Activated T-helper 1 cell treated with anti-CD3 and anti-CD28 coated beads, Interleukin-12 subunit alpha, Interleukin-12 subunit beta, Interleukin-2, Interleukin-4 antibody, amounts not matched to agents 30 ng/mL and 10 ng/mL and 1 ng/mL, durations not matched to agents 14 hours and 24 hours and 36 hours (primary cell): ENCODE measurements at places on chromosomes 5 and 9.

GRCh38 chr9:83584995-83585394, 37.9 kb upstream of the IDNK start:
- H3K4me1 ChIP-seq, result no peaks in the 10 kb centered on the region
- DNase-seq, result no peak
- H3K27me3 ChIP-seq, result no peaks in the 10 kb centered on the region
- no peak overlapping the region for H3K4me3 ChIP-seq
- no peaks in the 10 kb centered on the region for H3K36me3 ChIP-seq

DNA sequence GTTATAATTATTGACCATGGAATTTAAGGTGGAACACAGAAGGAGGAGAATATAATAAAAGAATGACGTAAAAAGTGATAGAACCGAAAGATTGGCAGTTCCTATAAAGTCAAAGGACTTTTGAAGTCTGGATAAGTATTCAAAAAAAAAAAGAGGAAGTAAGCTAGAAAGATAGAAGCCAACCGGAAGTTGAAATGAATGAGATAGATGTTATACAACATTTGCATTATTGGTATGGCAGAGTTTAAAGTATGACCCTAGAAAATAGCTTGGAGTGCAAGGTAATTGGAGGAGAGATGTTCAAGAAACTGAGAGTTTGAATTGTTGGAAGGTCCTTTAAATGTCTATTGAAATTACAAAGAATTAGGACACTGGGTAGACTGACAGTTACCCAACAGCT, 293.6 kb downstream of the FER start:
- no peaks in the 10 kb centered on the region for H3K4me1 ChIP-seq
- no peak for DNase-seq
- H3K36me3 ChIP-seq, result no peaks in the 10 kb centered on the region
- H3K4me3 ChIP-seq, result no peak overlapping the region
- no peaks in the 10 kb centered on the region for H3K27me3 ChIP-seq

- peaks cover 2% of the 10 kb centered on the region for H3K27me3 ChIP-seq
- DNase-seq, result peak; percentile 42
- H3K27ac ChIP-seq, result peak overlapping the region; percentile 99
Observed at GRCh38 chr9:133347515-133347984, 381 bp downstream of the MED22 start.

GRCh38 chr9:84153885-84154284, 173.3 kb downstream of the RMI1 start:
- no peaks in the 10 kb centered on the region for H3K36me3 ChIP-seq
- no peaks in the 10 kb centered on the region for H3K4me1 ChIP-seq
- peaks cover 16% of the 10 kb centered on the region for H3K27me3 ChIP-seq
- no peak for DNase-seq
- no peak overlapping the region for H3K27ac ChIP-seq

- no peaks in the 10 kb centered on the region for H3K4me1 ChIP-seq
- no peak overlapping the region for H3K4me3 ChIP-seq
- no peaks in the 10 kb centered on the region for H3K36me3 ChIP-seq
- no peak for DNase-seq
Observed at GRCh38 chr9:90485028-90485427, 157.6 kb downstream of the DIRAS2 start.

DNA sequence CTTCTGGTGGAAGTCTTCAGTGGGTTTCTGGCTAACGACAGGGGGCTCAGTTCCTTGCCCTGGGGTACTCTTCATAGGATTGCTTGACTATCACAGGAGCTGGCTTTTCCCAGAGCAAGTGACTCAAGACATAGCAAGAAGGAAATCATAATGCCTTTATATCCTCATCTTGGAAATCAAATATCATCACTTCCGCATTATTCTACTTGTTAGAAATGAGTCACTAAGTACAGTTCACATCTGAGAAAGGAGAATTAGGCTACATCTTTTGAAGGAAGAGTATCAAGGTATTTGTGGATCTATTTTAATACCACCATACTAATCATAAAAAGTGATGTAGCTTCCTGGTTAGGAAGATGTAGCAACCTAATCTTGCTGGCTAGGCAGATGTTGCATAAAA, 148.2 kb upstream of the RAI14 start:
- no peak overlapping the region for H3K4me3 ChIP-seq
- no peaks in the 10 kb centered on the region for H3K36me3 ChIP-seq
- no peaks in the 10 kb centered on the region for H3K4me1 ChIP-seq
- no peak overlapping the region for H3K27ac ChIP-seq

GRCh38 chr5:54083851-54084250, 226.5 kb downstream of the ARL15 start:
- peaks cover 3% of the 10 kb centered on the region for H3K36me3 ChIP-seq
- DNase-seq, result no peak
- no peaks in the 10 kb centered on the region for H3K4me1 ChIP-seq
